Hepatic stellate cell (primary cell): ENCODE measurements at places on chromosomes 2 and 18.
A peak's percentile ranks its signal among the peaks of the same experiment; 100 is the strongest.

GRCh38 chr2:204650611-204651010 lies 105.3 kb downstream of the PARD3B start:
- no peak for DNase-seq

DNA sequence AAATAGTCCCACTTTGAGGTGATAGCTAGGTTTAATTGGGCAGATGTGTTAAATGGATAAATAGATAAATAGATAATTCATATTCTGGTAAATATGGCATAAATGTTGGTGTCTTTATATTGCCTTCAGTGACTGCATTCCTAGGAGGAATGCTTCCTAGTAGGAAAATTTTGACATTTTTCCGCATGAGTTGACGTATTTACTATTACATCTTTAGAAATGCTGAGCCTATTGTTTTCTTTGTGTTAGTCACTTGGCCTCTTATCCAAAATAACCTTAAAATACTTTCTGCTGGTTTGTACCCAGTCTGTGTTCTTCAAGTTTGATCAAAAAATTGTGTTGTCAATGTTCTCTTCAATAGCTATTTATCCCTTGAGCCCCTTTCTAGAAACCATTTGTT lies 495.6 kb upstream of the ZEB2 start:
- DNase-seq, result no peak

DNA sequence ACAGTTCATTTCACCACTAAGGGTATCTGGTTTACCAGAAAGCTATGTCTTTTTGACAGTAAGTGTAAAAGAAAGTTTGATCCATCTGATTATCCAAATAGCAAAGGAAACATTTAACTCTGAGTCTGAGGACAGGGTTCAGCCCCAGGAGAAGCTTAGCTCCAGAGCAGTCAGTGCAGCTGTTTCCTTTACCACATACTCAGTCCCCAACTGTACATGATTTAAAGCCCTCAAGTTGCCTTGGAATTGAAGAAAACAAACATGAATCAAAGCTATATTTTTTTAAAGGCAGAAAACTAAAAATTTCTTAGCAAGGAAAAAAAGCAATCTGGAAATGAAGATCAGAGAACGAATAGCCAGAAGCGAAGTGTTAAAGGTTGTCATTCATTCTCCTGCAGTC lies 746.0 kb downstream of the METTL4 start:
- DNase-seq, result no peak

- no peak for DNase-seq
Observed at GRCh38 chr2:219018286-219018685, 23.0 kb downstream of the CFAP65 start.

GRCh38 chr2:179037807-179038206 lies 12.1 kb downstream of the CCDC141 start:
- no peak for DNase-seq

DNA sequence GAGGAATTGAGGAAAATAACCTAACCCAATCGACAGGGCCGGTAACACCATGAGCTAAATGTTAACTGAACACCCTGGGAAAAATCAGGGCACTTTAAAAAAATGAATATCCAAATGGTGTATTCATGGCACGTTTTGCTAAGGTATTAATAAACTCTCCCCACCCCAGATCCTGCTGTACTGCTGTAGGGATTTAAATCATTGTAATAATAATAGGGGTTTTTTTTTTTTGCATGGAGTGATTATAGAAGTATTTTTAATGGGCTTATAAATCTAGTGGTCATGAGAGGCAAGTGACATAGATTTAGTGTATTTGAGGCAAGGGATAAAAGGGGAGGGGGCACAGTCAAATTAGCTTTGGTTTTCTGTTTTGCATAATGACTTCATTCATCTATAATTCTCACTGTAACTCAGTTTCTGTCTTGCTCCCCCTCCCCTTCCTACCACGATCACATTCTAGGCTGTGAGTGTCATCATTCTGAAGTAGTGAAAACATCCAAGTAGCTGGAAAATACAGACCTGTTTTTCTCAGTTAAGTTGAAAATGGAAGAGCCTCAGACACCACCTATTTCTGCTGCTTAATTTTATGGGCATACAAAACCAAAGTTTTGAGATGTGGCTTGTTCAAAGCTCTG lies 18.2 kb upstream of the MGAT5 start:
- no peak for DNase-seq

GRCh38 chr18:68965817-68966216 lies 167.9 kb downstream of the CCDC102B start:
- no peak for DNase-seq

DNA sequence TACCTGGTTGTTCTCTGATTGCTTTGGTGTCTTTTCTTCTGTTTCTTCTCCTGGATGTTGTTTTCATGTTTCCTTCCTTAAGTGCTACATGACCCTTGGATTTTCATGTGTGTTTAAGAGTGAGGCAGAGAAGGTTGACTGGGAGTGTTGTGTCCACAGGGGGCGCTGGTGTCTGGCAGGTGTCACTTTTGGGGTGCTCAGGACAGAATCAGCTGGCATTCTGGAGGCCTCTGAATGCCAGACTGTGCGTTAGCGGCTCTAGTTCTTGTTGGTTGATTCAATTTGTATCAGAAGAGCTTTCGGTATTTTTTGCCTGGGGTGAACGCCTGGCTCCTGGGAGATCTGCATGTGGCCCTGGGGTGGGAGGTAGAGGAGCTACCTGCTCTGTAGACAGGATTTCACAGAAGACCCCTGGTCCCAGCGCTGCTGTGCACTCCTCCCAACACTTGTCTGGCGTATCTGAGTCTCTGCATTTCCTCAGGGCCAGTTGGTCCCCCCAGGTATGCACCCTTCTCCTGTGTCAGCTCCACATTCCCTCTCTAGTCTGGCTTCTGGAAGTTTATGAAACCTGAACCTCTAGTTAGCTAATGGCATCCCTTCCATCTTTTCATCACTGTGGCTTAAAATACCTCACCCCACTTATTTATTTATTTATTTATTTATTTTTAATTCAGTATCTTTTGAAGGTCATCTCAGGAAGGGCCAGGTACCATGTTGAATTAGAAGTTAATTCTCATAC lies 1.1 kb downstream of the GREB1 start:
- no peak for DNase-seq

GRCh38 chr2:128038411-128038810 lies 10.6 kb upstream of the SAP130 start:
- DNase-seq, result no peak

DNA sequence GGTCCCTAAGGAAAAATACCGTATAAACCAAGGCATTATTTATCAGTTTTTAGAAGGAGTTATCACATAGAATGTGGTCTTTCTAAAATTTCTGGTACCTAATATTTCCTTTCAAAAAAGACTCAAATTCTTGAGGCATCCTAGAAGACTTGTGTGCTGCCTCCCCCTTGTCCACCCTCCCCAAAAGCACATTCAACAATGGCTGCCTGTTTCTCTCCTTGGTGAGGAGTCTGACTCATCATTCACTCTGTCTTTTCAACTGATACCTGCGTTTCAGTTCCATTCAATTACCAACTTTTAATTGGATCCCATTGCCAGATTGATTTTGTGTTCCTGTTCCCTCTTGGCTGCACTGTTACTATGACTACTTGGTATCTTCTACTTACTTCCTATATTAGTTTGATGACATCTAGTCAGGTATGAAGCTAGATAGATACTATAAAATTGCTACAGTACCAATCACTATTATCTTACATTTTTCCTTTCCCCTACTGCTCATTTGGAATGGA lies 72.9 kb downstream of the XRCC5 start:
- DNase-seq, result no peak

- no peak for DNase-seq
Observed at GRCh38 chr2:98308068-98308467, 38.2 kb upstream of the CNGA3 start.

DNA sequence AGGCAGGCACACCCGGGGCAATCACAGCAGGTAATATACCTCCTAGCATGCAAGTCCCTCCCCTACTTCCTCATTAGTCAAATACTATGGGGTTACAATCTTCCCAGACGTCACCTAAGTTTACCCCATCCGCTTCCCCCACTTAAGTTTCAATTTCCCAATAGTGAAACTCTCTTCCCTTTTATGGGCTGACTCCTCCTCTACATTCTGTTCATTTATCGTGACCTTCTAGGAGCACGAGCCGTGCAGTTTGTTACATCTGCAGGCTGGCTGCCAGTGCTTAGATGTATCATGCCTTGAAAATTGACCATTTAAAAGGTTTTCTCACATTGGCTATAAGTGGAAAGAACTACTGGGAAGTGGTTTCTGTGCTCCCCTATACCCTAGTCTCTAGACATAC lies 1357.8 kb upstream of the CRIM1 start:
- no peak for DNase-seq

- DNase-seq, result no peak
Observed at GRCh38 chr2:205511221-205511620, 171.1 kb upstream of the NRP2 start.

- DNase-seq, result no peak
Observed at GRCh38 chr2:191991442-191991841, 144.6 kb upstream of the CAVIN2 start.

GRCh38 chr18:73895701-73896100 lies 251.9 kb downstream of the FBXO15 start:
- no peak for DNase-seq

GRCh38 chr2:177171418-177171865 lies 41.2 kb upstream of the HNRNPA3 start:
- no peak for DNase-seq

DNA sequence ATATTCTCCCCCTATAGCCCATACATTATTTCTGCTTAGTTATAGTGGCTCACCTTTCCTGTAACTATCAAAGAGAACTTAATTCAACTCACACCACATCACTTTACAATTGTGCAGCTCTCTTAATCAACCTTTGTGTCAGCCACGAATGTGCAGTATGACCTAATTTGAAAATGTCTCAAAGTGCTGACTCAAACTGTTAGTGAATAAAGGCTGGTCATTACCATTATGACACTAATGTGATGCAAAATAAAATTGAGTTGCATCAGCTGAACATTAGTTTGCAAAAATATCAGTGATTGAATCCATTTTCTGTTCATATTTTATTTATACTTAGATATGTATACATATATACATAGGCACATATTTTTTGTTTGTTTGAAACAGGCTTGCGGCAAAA lies 251.8 kb downstream of the MEIS1 start:
- no peak for DNase-seq

- DNase-seq, result no peak
Observed at GRCh38 chr18:906416-907114, 1.9 kb downstream of the ADCYAP1 start.

DNA sequence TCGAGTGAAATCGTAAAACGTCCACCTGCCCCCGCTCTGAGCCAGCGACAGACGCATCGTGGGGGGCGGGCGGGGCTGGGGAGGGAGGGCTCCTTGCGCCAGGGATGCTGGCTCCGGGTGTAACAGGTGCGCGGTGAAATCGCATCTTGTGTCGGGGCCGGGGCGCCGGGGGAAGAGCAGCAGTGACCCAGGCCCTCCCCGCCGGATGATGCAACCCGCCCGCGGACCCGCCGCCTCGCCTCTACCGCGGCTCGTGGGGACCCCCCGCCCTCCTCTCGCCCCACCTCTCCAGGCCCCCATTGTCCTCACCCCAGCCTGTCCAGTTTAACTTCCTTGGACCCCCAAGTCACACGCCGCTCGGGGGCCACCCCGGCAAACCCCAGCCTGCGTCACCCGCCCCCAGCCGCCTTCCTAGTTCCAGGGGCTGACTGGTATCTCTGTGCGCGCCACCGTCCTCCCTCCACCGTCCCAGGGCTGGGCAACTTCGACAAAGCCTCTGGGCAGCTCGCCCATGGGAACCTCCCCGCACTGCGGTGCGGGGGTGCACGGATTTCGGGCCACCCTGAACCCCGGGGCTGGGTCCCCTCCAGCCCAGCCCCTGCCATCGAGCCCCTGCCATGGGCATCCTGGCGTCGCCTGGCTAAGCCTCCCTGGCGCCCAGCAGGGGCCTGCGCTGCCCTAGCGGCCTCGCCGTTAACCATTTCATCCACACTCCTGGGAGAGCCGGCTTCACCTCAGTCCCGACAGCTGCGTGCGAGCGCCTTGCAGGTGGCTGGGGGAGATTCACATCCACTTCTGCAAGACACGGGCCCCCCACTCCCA lies 799 bp upstream of the KIF1A start:
- no peak for DNase-seq

GRCh38 chr2:170530284-170530745 lies 184.8 kb upstream of the SP5 start:
- no peak for DNase-seq

- DNase-seq, result no peak
Observed at GRCh38 chr2:49830846-49831245, 676.5 kb upstream of the FSHR start.

DNA sequence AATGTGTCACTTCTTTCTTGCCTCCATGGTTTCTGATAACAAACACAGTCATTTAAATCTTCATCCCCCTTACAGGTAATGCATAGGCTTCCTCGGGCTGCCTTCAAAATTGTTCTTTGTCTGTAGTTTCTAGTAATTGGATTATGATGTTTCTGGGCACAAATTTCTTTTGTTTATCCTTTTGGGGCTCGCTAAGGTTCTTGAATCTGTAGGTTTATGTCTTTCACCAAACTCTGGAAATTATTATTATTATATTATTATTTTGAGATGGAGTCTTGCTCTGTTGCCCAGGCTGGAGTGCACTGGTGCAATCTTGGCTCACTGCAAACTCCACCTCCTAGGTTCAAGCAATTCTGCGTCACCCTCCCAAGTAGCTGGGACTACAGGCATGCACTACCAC lies 16.3 kb upstream of the RMP24 start:
- no peak for DNase-seq

- DNase-seq, result no peak
Observed at GRCh38 chr2:99600981-99601651, 111.3 kb upstream of the REV1 start.

GRCh38 chr2:155215037-155215707 lies 516.7 kb downstream of the KCNJ3 start:
- DNase-seq, result no peak

- no peak for DNase-seq
Observed at GRCh38 chr2:66573821-66574233, 138.9 kb downstream of the MEIS1 start.

- peak; percentile 17 for DNase-seq
Observed at GRCh38 chr2:101295895-101296294, 12.6 kb downstream of the RNF149 start.

- DNase-seq, result no peak
Observed at GRCh38 chr2:119349289-119349688, 17.3 kb downstream of the C2orf76 start.

GRCh38 chr2:102438111-102438510 lies 15.2 kb downstream of the IL18RAP start:
- no peak for DNase-seq

DNA sequence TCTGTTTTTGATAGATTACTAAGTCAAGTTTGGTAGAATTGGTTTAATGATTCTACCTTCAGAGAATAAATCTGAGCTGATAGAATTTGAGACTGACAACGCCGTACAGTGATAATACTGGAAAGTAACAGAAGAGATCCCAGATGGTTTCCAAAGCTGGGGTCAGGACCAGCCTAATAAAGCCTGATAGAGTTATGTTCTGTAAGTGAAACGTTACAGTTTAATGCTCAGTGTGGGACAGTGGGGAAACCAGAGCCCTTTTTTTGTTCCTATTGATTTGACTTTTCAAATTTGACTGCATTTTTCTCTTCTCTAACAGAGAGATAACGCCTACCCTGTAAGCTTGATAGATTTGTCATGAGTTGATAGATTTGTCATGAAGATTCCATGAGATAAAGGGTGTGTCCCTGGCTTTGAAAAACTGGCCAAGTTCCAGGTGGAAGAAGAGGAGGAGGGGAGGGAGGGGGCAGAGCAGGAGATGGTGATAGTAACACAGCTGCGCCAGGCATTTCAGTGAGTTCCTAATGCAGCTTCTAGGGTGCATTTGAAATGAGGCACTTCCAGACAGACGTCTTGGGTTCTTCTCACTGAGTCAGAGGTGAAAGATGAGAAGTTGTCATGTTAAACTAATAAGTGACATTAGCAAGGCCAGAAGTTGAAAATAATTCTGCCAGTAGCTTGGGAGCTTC lies 65.1 kb downstream of the CERS6 start:
- no peak for DNase-seq

- no peak for DNase-seq
Observed at GRCh38 chr2:17901246-17901645, 22.8 kb downstream of the KCNS3 start.
